SK-N-DZ (cell line): ENCODE measurements at places on chromosomes 6 and 20.

DNA sequence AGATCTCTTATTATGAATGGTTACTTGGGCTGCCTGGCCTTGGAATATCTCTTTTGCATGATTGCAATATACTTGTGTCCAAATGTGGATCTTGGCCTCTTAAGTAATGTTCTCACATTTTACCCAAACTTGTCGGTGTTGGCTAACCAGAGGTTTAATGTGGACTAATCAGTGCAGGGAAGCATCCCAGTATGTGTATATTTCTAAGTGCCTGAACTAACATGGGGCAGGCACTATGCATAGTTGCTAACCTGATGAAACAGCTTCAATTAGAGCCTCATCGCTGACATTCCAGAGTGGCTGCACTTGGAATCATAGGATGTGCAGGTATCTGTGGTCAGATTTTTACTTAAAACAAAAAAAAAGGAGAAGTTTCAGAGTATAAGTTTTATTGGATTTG is 160.0 kb downstream of the PDE7B start:
- no peak for DNase-seq

DNA sequence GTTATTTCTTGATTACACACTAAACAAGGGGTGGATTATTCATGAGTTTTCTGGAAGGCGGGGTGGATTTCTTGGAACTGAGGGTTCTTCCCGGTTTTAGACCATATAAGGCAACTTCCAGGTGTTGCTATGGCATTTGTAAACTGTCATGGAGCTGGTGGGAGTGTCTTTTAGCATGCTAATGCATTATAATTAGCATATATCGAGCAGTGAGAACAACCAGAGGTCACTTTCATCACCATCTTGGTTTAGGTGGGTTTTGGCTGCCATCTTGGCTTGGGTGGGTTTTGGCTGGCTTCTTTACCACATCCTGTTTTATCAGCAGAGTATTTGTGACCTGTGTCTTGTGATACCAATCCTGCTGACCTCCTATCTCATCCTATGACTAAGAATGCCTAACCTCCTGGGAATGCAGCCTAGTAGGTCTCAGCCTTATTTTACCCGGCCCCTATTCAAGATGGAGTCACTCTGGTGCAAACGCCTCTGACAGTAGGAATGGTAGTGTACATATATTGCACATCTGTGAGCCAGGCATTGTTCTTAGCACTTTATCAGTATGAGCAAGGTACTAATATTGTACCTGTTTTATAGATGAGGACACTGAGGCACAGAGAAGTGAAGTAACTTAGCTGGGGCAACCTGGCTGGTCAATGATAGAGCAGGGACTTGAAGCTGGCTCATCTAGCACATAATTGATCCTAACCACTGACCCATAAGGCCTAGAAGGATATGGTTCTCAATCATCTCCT is 203.7 kb downstream of the NFATC2 start:
- no peak for DNase-seq

DNA sequence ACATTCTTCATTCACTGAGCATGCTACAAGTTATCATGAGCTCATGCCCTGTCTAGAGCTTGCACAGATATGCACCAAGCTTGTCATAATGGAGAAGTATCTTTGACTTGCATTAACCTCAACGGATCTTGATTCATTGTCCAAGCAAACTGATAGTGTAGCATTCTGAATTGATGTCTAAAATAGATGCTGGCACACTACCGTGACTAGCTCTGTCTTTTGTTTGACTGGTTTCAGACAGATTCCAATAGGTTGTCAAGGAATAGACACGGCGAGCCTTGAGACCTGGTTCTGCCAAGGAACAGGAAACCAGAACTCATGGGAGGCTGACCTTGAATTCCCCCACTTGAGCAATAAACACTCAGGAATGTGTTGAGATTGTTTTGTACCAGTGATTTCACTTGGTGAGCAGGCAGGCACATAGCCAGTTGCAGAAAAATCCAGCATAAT is 1153.1 kb upstream of the GJE1 start:
- no peak for DNase-seq

- no peak for DNase-seq
These were observed 314.1 kb downstream of the CD83 start for GRCh38 chr6:14431385-14432330.

- DNase-seq: no peak
These were observed 43.0 kb upstream of the PTPN1 start for GRCh38 chr20:50467174-50467573.

DNA sequence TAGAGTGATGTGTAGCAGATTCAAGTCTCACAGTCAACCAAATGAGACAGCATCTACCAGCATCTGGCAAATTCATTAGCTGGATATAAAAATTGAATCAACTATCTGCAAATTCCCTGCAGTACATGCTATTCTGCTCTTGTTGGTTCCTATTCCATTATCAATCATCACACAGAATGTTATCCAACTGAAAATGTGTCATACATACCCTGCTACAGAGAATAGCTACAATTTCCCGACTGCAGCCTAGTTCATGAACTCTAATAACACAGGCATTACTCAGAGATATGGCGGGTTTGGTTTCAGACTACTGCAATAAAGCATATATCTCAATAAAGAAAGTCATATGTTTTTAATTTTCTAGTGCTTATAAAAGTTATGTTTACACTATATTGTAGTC is 78.4 kb downstream of the AHI1 start:
- DNase-seq: no peak

GRCh38 chr6:138293428-138294395 is 75.4 kb upstream of the PBOV1 start:
- DNase-seq: no peak

DNA sequence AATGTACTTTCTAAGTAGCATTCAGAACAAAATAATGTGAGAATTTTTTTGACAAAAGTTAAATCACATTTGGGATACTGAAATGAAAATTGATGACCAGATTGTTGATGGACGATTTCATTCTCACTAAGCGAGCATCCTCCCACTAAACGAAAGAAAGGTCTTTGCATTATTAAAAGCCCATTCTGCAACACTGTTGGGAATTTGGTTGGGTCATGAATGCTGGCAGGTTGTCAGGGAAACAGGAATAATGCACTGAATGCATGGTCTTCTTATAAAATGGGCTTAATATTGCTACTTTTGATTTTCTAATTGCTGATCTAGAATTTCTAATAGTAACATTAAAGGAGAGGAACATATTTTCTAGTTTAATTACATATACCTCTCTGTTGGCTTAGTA is 229.8 kb downstream of the NKAIN2 start:
- no peak for DNase-seq

DNA sequence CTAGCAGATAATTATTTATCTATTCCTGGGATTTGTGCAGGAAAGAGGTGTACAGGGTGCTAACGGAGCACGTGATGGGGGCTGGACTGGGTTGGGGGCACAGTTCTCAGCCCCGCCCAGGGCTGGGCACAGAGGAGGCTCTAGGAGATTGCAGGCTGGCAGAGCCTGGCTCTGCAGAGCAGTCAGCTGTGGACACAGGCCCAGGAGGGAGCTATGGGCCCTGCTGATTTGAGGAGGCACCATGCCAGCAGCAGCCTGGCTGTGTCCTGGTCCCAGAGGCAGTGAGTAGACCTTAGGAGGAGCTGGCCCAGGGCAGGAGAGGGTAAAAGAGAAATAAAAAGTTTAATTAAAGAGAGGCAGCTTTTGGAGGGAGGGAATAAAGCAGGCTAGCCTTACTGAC is 19.3 kb downstream of the MAFB start:
- DNase-seq: no peak

GRCh38 chr6:167212713-167213005 is 54.9 kb upstream of the GPR31 start:
- DNase-seq: no peak

- peak; percentile 59 for DNase-seq
These were observed 30.4 kb downstream of the ATXN1 start for GRCh38 chr6:16730738-16731477.

GRCh38 chr6:6808343-6808742 is 219.8 kb downstream of the LY86 start:
- DNase-seq: no peak

DNA sequence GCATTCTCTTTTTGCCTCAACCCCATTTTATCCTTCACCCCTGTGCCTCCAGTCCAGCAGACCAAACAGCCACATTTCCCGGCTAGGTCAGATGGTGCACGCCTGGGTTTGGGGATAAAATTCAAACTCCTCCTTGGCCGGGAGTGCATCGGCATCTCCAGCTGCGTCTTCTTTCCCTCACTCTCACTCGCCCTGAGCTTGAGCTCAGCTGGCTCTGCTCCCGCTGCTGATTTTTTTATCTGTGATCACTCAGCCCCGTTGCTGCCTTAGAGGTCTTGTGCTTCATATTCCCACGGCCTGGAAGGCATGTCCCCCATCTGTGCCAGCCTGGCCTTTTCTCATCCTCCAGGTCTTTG is 6.8 kb upstream of the EZR start:
- DNase-seq: peak; percentile 34

DNA sequence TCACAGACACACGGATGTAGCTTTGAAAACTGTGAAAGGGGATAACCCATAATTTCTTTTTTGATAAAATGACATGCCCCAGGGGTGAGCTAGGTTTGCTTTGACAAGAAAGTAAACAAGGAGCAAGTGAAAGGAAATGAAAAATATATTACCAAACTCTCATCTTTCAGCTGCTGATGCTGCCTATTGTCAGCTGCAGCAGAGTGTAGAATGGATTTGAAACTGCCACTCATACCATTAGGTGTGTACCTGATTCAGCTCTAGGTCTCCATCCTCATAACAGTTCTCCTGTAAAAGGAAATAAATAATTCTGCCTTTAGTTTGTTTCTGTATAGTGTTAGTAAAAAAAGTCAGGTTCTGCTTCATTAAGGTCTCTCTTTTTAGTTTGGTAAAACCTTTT is 415.1 kb upstream of the MARCKS start:
- no peak for DNase-seq

- no peak for DNase-seq
These were observed 99.0 kb upstream of the SLC24A3 start for GRCh38 chr20:19113343-19113930.

- DNase-seq: no peak
These were observed 55.7 kb upstream of the PRND start for GRCh38 chr20:4666001-4666479.

DNA sequence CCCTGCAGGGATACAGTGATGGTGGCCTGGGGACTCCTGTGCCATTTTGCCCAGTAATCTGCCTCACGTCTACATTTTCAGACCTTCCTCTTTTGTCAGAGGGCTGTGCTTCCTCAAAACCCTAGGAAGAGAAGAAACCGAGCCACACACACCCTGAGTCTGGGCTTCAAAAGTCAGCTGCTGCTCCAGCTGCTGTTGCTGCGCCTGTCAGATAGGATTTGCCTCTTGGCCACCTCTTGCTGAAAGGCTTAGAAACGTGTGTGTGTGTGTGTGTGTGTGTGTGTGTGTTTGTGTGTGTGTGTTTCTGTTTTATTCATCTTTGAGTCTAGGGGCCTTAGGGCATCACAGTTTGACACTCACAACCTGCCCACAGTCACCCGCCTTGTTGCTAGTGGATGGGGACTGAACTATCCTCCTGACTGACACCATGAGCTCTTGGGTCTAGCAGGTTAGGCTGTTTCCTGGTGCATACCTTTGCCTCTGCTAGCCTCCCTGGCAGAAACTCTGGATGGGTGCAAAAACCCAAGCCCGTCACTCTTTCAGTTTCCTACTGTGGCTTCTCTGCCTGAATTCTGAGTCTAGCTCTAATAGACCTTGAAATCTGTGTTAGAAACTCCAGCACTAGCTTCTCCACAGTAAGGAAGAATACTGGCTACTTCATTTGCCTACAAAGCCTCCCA is 94.9 kb upstream of the CEP85L start:
- no peak for DNase-seq

DNA sequence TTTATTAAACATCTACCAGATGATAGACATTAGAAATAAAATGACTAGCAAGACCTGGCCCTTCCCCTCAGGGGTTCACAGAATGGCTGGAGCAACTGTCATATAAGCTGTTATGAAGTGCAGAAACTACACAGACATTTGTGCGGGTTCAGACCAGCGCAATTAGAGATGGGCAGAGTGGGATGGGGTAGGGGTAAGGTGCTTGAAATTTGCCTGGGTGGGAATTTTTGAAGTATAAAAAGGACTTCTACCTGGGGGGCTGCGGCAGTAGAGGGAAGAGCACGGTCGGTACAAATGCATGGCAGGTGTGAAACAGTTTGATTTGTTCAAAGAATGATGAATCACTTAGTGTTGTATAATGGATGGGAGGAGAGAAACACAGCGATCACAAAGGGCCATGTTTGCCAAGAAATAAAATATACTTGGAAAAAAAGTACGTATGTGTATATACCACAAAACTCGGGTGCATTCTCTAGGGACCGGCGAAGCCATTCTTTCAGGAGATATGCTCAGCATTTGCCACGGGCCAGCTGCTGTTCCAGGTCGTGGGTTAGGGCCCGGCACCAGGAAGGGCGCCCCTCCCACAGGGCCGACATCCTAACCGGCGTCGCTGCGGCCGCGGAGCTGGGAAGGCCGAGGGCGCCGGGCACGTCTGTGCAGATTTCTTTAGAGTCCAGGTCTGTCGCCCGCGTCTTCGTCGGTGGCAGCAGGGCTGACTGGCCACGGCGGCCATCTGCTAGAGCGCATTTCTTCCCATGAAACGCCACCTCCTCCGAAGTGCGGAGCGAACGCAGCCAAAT is 809 bp upstream of the NOL7 start:
- peak; percentile 70 for DNase-seq

DNA sequence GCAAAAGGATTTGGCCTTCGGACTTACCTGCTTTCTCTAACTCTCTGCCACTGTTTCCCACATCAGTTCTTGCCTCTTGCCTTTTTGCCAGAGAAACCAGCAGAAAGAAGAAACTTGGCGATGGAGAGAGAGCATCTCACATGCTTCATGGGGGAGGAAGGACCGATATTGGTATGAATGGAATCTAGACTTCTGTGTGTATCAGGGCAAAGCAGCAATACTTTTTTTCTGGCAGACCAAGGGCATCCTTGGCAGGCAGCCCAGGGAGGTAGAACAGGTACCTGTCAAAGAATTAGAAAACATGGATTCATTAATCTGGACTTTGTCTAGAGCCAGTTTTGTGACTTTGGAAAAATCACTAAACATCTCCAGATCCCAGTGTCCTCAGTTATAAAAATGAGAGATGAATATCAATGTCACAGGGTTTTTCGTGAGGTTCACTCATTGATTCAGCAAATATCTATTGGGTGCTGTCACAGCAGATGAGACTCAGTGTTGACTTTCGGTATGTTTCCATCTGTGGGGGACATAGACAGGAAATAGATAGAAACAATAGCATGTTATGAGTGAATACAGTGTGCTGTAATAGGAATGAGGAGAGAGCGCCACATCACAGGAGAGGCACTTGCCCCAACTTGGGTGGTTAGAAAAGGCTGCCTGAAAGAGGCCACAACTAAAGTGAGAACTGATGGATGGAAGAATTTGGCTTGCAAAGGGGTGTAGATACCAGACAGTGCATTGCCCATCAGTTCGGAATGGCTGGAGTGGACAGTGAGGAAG is 114.1 kb downstream of the CD83 start:
- DNase-seq: no peak
